ENCODE measurements at places on chromosomes 2 and 18.
A peak's percentile ranks its signal among the peaks of the same experiment; 100 is the strongest.

DNA sequence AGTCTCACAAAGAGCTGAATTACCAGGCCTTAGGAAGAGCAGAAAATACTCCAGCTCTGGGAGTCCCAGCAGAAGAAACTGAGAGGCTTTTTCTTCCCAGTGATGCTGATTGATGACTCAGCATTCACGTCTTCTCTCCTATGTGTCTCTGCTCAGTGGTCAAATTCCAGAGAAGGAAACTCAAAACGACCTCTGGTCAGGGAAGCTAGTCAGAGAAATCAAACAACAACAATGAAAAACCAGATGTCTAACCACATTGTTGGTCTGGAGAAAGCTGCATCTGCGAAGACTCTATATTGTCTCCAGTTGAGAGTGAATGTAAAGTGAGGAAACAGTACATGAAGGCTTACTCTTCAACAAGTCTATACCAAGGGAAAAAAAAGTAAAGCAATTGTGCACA, 28.6 kb upstream of the CERS6 start:
- DNase-seq: no peak

GRCh38 chr2:231661422-231662027, 46.8 kb upstream of the PTMA start:
- DNase-seq: no peak

DNA sequence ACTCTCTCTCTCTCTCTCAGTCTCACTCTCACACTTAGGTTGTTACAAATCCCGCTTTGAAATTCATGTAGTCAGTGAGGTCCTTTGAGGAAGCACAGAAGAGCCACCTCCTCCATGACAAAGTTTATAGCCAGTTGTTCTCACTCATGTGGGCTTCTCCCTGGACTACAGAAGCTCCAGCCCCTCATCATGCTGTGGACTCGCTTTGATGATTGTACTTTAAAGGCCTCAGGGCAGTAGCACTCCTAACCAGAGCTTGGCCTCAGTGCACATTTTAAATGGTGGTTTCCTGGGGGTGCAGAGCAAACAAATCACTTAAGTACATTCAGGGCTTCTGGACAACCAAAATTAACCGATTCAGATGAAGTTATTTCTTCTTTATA, 115.7 kb downstream of the MTCL1 start:
- no peak for DNase-seq

GRCh38 chr2:16649353-16650286, 16.0 kb downstream of the CYRIA start:
- no peak for DNase-seq

- DNase-seq: no peak
These were observed 29.7 kb downstream of the CCDC141 start for GRCh38 chr2:179020156-179020750.

- no peak for DNase-seq
These were observed 459.4 kb upstream of the UBE2E3 start for GRCh38 chr2:180520921-180521581.

DNA sequence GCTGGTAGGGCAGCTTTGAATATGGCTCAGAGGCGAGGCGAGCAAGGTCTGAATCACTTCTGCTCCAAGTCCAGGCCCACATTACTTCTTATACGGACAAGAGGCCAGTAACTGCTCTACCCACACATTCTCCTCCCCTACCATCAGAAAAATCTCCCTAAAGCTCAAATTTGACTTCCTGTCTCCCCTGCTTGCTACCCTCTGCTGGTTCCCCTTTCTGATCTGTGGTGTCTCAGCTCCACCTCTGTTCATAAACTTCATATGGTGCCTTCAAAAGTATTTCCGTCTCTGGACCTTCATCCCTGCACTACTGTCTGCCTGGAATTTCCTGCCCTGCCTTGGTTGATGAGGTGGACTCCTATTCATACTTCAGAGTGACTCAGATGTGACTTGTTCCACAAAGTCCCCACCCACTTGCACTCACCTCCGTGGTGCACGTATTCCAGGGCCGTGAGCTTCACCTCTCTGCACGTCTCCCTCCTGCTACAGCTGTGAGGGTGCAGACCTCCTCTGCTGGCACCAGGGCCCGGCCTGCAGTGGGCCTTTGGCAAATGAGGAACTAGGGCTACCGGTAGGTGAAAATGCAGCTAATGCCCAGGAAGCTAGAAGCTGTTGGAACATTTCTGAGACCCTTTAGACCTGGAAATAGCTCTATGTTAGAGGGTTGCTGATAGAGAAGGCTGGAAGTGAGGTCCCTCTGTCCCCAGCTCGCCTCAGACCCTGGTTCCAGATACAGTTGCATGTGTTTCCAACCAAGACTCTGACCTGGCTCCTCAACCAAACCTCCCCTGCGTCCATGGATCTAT, 24.6 kb upstream of the KCMF1 start:
- peak; percentile 64 for DNase-seq

DNA sequence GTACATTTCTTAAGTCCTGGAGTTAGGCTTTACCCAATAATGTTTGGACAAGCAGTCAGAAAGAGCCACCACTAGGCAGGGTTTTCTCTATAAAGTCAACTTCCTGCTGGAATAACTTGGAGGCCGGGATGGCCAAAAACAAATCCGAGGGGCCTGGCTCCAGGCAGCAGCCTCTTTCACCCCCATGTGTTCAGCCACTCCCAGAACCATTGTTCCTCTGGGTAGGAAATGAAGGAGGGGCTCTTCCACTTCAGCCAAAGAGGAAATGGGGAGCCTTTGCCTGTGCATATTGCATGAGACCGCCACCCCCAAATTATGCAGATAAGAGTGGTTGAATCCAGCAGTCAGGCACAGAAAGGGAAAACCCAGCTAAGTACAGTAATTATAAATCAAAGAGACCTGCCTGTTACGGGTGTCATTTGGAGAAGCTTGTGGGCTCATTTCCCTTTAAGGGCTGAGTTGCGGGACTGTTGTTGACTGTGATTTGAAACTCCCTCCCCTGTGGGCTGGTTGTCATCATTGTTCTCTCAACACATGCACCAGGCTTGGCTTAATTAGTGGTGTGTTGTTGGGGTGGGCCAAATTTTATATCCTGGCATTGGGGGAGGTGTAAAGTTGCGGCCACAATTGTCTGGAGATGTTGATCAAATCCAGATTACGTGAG, 212.8 kb upstream of the SOX11 start:
- DNase-seq: no peak

GRCh38 chr18:22783662-22784076, 149.5 kb upstream of the RBBP8 start:
- no peak for DNase-seq

- DNase-seq: no peak
These were observed 4.9 kb downstream of the CREG2 start for GRCh38 chr2:101382442-101382841.

- DNase-seq: no peak
These were observed 174.9 kb downstream of the RAB3GAP1 start for GRCh38 chr2:135226961-135227360.

GRCh38 chr2:112054847-112055729, at the start of gene TMEM87B:
Gene TMEM87B (plus strand): TSS chr2:112055269. CDS start chr2:112055592, 323 bp downstream.
- peak; percentile 97 for DNase-seq

GRCh38 chr2:61006486-61007105, 10.9 kb upstream of the PEX13 start:
- no peak for DNase-seq

DNA sequence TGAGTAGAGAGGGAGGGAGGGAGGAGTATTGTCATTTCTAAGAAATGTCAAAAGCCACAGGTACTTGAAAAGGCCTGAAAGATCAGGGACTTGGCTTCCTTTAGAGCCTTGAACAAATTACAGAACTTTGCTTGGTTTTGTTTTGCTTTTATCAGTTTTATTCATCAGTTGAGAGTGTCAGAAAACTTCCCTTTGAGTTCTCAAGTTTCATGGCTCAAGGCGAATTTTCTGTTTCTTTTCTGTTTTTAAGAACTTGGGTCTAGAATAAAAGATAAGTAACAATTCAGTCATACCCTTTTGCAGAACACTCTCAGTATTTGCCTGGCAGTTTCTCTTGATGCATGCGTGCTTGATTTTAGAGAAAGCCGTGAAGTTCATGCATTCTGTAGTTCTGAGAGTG, 531.9 kb downstream of the PARD3B start:
- DNase-seq: no peak

GRCh38 chr2:112493858-112494648, 12.1 kb downstream of the TTL start:
- DNase-seq: no peak

DNA sequence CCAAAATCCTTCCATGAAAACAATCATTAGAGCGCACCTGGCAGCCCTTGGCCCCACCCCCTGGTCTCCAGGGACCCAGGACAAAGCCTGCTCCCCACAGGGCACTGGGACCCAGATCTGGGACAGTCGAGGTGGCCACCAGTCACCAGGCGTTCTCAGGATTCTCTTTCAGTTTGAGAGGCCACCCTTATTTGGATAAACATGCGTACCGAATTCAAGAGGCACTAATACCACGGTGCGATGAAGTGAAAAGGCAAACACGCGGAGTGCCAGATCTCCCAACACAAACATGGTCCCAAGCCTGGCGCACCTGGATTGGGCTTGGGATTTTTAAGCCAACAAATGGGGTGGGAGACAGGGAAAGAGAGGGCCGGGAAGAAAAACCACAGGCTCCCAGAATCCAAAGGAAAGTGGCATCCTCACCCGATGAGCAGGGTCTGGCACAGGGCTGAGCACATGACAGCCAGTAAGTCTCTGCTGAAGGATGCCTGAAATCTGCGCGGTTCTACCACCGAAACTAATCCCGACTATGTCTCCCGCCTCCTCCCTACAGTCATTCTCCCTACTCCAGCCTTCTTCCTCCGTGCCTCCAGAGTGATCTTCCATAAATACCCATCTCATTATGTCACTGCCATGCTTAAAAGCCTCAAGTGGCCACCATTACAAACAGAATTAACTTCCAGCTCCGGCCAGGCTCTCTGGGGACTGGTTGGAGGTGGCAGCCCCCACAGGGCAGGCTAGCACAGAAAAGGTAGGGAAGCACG, 60.9 kb upstream of the KLHL29 start:
- DNase-seq: no peak

- no peak for DNase-seq
These were observed 46.6 kb downstream of the SGPP2 start for GRCh38 chr2:222470802-222471468.

DNA sequence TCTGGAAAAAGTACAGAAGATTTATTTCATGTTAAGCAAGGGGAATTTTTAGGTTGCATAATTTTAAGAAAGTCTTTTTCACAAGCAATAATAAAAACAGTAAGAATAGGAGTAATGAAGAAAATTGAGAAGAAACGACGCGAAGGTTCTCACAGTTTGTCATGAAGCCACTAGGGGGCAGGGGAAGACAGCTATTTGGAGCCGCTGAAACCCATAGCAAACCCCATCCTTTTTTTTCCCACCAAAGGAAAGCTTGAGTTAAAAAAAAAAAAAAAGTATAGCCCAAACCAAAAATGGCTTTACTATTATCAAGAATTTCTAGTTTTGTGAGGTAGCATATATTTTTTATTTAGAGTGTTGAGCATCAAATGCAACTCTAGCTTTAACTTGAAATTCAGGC, 300.9 kb downstream of the PHLPP1 start:
- peak; percentile 15 for DNase-seq

GRCh38 chr2:210859314-210859713, 302.9 kb downstream of the CPS1 start:
- no peak for DNase-seq

DNA sequence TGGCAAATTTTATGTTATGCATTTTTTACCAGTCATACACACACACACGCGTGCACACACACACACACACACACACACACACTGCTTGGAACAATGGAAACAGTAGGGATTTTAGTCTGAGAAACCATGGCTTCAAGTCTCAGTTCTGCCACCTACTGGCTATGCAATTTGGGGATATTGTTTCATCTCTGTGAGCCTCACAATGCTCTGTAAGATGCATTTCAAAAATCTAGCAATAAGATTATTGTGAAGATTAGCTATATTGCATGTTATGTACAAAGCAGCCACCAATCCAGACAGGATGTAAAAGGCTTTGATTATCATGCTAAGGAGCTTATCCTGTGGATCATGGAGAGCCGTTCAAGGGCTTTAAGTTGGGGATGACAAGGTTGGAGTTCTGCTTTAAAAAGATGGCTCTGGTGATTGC, 401.4 kb downstream of the NBAS start:
- DNase-seq: no peak

- no peak for DNase-seq
These were observed 23.9 kb downstream of the BAZ2B start for GRCh38 chr2:159592441-159592840.

- no peak for DNase-seq
These were observed 96.6 kb upstream of the CXCR4 start for GRCh38 chr2:136214307-136215200.

DNA sequence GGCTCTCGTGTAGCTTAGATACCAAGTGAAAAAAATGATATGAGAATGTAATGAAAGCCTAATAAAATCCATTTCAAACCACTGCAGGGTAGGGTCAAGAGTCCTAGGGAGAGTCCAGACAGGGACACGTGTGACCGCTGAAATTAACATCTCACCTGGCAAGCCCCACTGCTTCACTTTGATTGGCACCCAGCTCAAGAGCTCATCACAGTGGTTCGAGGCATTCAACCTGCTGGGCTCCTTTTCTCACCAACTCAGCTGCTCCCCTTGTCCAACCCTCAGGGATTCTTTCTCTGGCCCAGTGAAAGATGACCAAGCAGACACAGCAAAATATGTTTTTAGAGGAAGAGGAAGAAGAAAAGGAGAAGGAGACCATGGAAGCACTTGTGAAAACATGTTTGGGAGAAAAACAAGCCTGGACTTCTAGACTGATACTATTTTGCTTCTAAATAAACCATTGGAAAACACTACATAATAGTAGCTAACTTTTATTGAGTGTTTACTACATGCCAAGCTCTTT, 49.2 kb upstream of the CREB1 start:
- DNase-seq: no peak

DNA sequence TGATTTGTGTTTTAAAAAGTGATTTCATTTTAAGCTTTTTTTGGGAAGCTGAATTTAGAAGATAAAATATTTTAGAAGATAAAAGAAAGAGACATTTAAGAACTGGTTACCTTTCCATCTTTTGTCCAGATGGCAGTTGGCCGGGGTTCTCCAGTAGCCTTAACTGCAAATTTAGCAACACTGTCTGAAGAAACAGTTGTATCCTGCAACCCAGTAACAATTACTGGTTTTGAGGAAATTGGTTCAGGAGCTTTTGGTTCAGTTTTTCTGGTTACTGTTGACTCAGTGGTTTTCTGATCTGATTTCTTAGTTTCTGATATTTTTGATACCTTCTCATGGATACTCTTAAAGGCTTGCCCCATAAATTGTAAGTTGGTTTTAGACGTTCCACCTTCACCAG, 49.9 kb downstream of the PLEKHA3 start:
- DNase-seq: no peak

DNA sequence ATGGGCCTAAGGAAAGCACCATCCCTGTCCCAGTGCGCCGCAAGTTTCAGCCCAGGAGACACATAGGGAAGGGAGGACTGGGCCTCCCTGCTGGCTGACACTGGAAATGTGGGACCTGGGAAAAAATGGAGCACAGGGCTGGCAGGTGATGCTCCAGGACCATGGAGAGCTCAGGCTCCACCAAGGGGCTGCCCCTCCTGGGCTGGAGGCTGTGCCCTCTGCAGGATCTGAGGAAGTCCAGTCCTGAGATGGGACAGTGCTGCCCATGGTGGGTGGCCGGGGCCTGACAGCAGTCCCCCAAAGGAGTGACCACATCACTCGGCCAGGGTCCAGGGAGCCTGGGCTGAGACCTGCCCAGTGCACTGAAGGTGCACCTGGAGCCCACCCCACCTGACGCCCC, 108.6 kb upstream of the TEKT4 start:
- no peak for DNase-seq

- no peak for DNase-seq
These were observed 118.8 kb upstream of the CDH19 start for GRCh38 chr18:66722671-66723070.

Data from stimulated activated CD4-positive, alpha-beta T cell treated with anti-CD3 and anti-CD28 coated beads, TNF-alpha, amount 100 ng/mL, for 4 hours (primary cell).